HS-5 (cell line): ENCODE measurements at places on chromosomes 2 and 18.
A peak's percentile ranks its signal among the peaks of the same experiment; 100 is the strongest.

DNA sequence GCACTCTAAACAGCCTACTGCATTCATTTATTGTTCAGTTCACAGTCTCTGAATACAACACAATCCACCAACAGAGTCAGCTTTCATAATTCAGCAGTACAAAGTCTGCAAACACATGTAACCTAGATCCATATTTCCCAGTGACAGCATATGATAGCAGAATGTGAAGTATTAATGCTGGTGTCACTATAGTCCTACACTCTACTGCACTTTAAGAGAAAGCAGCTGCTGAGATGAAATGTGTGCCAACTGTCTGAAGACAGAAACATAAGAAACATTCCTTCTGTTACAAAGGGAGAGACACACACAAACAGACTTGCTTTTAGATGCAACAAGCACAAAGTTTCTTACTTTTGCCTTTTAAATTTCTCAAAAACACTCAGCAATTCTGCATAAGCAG, 441.8 kb downstream of the ZEB2 start:
- DNase-seq, result no peak

GRCh38 chr2:177015356-177015923, 197.2 kb upstream of the HNRNPA3 start:
- no peak for DNase-seq

DNA sequence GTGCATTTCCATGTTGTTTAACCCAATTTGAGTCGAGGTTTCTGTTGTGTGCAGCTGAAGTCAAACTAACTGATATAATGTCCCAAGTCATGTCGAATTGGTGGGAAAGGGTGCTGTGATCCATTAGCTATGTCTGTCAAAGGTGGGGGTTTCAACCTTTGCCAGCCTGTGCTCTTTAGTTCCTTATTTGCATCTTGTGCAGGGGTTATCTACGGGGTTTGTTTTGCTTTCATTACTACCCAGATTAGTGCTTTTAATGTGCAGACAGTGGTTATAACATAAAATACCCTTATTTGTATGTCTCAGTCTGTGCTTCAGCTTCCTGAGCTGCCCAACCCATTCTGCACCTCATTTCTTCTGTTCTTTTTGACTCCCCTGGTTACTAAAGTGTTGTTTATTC, 271.9 kb upstream of the CXCR4 start:
- no peak for DNase-seq

- DNase-seq, result no peak
Measured at GRCh38 chr2:127506510-127506909, 19.8 kb downstream of the IWS1 start.

GRCh38 chr2:123693836-123694235, 331.3 kb upstream of the CNTNAP5 start:
- no peak for DNase-seq

- DNase-seq, result no peak
Measured at GRCh38 chr2:19671916-19672315, 229.9 kb downstream of the TTC32 start.

DNA sequence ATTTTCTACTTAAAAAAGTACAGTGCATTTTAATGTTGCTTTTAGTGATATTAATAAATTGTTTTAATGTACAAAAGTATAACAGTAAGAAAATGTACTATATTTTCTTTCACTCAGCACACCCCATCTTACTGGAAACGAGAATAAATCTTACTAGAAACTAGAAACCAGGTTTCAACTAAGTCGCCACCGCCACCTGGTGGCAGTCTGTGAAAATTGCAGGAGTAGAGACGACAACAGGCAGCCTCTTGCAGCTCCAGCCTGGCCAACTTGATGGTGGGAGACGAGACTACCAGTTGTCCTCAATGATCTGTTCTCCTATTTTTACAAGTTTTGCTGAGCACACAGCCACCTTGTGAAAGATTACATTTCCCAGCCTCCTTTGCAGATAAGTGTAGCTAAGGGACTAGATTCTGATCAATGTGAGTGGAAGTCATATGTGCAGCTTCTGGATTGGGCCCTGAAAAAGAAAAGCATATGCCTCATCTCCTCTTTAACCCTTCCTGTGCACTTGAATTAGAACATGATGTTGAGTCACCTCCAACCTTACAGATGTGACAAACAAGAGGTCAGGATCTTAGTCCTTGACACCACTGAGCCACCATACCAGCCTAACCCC, 8.7 kb downstream of the OTOF start:
- DNase-seq, result peak; percentile 14

- DNase-seq, result no peak
Measured at GRCh38 chr18:55141318-55141717, 182.1 kb upstream of the CCDC68 start.
